ENCODE measurements at places on chromosomes 3 and 15.

DNA sequence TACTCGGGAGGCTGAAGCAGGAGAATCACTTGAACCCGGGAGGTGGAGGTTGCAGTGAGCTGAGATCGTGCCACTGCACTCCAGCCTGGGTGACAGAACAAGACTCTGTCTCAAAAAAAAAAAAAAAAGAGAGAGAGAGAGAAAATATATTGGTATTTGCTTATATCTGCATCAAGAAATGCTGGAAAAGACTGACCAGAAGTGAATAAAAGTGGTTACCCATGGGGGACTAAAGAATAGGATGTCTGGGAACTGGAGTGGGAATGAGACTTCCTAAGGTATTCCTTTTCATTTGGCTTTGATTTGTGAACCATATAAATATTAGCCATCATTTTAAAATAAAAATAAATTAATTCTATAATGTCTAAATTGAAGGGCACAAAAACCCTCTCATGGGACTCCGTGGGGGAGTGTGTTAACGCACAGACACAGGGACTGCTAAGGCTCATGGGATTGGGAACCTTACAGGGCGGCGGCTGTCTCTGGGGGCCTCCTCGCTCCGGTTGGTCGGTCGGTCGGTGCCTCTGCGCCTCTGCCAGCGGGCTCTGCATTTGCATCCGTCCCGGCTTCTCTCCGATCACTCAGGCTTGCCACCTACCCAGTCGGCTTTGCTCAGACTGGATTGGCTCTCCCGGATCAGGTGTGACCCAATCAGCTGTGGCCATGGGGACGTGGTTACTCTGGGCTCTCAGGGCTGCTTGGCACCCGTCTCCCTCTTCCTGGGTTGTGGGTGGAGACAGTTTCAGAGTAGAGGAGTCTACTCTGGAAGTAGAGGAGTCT lies 12.7 kb upstream of the TSPAN3 start:
- peak; percentile 85 for DNase-seq

GRCh38 chr15:63930034-63930433 lies 96.3 kb upstream of the HERC1 start:
- no peak for DNase-seq

GRCh38 chr3:155745795-155746550 lies 1.1 kb upstream of the PLCH1 start:
- DNase-seq, result peak; percentile 14

DNA sequence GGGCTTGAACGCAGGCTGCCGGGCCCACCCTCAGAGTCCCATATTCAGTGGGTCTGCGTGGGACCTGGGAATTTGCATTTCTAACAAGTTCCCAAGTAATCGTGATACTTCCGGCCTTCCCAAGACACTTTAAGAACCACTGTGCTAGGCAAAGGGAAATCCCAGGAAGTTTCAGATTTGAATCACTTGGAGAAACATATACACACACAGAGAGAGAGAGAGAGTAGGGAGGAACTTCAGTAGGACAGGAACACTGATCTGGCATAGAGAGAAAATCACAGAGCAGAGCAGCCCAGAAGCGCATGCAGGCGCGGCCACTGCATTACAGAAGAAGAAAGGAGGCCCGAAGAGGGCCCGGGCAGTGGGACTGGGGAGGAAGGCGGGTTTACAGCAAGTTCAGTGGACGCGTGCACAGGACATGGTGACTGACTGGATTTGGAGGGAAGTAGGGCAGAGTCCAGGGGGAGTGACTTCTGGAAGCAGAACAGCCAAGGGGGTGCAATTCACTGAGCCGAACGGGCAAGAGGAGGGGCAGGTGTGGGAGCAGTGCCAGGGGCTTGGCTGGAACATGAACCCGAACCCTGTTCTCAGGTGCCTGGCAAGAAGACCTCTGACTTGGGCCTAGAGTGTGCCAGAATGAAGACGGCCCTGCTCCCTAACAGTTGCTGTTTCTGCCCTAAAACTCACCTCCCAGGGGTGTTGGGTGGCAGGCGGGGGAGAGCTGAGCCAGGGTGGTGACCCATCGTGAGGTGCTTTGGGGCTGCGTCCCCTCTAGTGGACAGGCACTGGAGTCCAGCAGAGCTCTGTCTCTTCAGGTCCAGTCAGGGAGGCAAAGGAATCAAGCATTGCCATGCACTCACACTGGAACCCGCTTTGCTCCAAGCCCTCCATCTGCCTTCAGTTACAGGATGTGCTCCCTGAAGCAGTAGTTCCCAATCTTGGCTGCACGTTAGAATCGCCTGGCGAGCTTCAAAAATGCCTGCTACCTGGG lies 101.3 kb upstream of the HES1 start:
- DNase-seq, result no peak

- DNase-seq, result no peak
Observed at GRCh38 chr3:114379266-114379665, 85.4 kb downstream of the TIGIT start.

DNA sequence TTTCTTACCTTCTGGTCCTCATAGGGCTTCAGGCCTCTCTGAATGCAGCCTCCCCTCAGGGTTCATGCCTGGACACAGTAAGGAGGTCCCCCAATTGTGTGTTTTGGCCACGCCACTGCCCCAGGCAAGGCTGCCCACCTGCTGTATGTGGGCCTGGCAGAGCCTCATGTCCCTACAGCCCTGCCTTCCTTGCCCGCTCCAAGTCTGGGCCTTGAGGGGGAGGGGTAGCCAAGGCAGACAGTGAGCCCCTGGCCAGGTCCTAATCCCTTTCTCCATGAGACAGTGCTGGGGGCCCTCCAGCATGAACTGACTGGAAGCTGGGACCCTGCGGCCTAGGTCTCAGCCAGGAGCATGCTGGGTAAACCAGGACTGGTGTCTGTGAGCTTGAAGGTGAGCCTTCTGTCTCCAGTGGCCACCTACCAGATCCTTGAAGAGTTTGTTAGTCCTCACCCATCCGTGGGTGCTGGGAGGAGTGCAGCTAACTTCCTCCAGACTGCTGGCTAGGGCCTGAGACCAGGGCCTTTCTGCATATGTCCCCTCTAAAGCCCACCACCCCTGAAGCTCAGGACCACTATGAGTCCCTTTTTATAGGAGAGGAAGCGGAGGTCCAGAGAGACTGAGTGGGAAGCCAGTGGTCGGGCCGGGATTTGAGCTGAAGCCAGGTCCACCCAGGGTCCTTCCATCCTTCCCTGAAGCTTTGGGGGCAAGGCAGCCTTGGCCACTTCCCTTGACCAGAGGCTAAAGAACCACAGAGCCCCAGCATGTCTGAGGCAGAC lies 8.7 kb downstream of the ZBTB47 start:
- no peak for DNase-seq

- no peak for DNase-seq
Observed at GRCh38 chr15:25178835-25179672, 224.3 kb downstream of the SNRPN start.

DNA sequence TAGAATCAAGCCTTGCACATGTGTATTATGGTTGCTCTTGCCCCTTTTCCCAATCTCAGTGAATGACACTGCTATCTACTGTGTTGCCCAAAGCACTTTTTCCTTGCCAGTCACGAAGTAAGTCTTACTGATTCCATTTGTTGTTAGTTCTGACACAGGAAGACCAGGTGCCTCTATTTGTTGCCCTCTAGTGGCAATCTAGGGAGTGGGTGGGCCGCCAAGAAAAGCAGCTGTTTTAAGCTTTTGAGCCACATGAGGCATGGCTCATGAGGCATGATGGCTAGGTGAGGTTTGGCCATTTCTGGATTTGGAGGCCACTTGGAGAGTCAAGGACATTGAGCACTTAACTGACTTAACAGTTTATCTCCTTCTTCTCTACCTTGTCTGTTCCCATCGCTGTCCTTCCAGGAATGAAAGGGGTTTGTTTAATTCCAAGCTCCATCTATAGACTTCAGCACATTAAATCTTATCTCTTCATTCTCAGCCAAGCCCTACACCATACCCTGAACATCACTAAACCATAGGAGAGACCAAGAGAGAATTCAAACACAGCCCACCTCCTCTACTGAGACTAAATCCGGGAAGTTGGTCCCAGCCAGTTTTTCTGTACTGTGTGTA lies 103.1 kb downstream of the HCN4 start:
- DNase-seq, result peak; percentile 64

GRCh38 chr3:167978071-167978470 lies 117.7 kb downstream of the GOLIM4 start:
- no peak for DNase-seq

GRCh38 chr15:29805043-29805707 lies 17.1 kb downstream of the TJP1 start:
- DNase-seq, result peak; percentile 87

DNA sequence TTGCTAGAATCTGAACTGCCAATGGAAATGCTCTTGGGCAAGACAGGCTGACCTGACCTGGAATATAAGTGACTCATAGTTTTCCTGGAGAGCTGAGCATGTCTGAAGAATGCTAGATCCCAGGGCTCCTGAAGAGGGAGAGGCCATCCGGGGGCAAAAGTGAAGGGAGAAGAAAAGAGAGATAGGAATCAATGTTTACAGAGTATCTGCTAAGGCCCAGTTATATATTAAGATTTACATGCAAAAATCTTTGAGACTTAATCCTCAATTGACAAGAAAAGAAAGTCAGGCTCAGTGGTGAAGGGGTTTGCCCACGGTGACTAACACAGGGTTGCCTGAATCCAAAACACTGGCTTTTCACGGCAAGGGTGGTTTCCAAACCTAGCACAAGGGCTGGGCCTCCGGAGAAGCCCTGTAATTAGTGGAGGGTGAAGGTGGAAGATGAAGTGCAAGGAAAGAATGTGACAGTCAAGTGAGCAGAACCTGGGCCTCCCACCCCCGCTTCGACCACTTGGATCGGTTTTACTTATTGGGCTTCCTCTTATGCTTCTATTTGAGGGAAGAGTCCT lies 91.7 kb upstream of the FGF12 start:
- peak; percentile 87 for DNase-seq

DNA sequence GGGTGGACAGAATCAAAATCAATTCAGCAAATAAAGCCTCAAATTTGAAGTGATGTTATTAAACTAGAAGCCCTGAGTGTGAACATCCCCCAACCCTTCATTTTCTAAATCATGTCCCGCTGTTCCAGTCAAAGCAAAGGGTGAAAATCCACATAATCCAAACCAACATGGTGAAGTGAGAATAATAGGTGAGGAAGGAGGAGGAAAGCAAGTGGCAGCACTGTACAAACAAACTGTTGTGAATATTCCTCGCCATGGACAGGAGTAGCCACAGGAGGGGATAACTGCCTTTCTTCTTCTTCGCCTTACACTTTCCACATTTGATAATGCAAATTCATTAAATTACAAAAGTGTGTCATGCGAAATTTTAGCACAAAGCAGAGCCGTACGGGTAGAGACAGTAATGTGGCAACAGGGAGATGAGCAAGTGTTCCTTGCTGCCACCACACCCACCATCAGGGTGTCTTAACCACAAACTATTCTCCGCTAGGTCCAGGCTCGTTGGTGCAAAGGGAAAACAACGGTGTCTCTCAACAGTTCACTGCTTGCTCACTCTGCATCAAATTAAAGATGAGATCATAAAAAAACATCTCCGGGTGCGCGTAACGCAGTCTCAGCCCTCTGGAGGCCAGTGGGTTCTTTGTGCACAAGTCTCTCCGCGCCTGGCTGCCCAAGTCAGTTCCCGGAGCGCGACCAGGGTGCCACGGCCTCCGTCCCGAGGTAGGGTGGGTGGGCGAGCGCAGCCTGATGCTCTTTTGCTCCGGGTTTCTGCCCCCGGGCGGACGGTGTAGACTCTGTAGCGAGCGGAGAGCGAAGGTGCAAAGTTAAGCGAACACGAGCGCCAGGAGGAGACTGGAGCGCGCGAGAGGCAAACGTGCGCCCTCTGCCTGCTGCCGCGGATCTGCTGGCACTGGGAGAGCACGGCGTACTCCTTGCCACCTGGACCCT lies 6.7 kb downstream of the EPHA3 start:
- DNase-seq, result peak; percentile 64

GRCh38 chr15:65275728-65276126 lies 11.0 kb downstream of the PARP16 start:
- DNase-seq, result peak; percentile 45

GRCh38 chr3:45868213-45868612 lies 18.1 kb upstream of the CCR9 start:
- no peak for DNase-seq

GRCh38 chr15:78372880-78373279 lies 32.7 kb downstream of the CRABP1 start:
- no peak for DNase-seq
